ENCODE measurements at places on chromosomes 3 and 15. TPM values are rescaled to one million over a fixed set of nuclear protein-coding genes. Genes with fewer than 3 reads are reported as not detected.

DNA sequence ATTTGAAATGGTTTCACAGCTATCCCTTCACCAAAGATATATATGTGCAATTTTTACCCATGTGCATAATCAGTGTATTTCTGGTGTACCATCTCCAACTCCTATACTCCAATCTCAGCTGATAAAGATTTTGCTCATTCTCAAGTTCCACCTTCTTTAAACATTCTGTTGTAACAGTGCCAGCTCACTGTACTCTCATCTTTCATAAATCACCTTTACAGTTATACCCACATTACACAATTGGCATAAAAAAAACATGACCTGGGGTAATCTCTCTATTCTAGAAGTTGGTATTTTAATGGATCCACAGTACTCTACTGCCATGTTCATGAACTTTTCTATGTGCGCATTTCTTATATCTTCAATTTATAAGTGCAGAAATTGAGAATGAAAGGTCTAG is 339.9 kb upstream of the DPH6 start:
- DNase-seq = no peak

DNA sequence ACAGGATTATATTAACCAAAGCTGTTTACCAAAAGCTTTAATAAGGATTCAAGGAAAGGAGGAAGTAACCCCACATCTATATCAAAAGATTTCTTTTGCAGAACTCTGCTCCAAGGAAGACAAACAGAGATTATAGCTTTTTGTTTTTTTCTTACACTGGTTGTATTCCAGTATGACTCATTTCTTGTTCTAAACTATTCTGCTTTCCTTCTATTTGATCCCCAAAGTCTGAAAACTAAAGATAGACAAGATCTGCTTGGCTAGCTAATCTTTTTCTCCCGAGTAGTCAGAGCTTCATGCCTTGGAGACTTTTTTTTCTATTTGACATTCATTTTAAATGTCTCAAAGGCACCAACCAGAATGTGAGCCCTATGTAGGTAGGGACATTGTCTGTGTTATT is 36.8 kb upstream of the FRMD5 start:
- DNase-seq = no peak

- DNase-seq = no peak
Observed at GRCh38 chr3:108897883-108898282, 55.8 kb downstream of the GUCA1C start.

- DNase-seq = no peak
Observed at GRCh38 chr3:64909757-64910467, 222.1 kb upstream of the ADAMTS9 start.

DNA sequence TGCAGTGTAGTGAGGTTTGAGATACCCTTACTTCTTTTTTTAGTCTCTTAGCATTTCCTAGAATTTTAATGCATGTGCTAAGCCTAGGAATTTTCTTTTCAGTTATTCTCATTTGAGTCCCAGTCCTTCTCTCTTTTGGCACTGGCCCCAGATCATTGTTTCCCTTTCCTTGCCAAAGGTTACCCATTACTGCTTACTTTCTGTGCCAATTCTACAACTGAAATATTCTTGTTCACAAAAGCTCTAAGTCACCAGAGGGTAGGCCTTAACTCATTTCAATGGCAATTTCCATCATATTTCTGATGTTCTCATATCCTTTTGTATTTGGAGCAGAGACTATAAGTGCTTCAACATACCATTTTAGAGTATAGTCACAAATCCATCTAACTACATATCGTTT is 199.6 kb upstream of the CBLB start:
- DNase-seq = no peak

DNA sequence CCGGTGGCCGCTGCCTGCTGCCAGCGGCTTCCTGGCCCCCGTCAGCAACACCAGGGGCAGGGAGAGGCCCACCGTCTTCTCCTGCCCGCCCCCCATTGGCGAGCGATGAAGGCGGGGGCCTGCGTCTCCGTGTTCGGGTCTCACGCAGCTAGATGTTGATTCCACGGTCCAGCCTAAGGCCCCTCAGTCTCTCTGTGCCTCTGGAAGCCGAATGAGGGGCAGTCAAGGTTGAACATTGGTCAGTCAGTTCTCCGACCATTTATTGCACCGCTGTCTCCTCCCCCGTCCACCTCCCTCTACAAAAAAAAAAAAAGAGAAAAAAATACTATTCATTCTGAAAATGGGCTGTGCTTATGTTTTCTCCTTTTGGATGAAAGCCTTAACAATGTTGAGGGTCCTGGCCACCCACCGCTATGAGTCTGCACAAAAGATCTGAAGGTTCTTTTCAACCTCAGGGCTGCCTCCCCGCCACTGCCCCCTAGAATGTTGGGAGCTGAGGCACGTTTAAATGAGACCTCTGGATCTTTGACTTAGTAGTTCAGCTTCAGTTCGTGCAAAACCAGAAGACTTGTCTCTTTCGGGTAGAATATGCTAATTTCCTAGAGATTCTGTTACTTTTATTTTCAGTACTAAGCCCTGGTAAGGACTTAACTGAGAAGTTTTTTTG is 736 bp downstream of the IREB2 start:
- DNase-seq = no peak

DNA sequence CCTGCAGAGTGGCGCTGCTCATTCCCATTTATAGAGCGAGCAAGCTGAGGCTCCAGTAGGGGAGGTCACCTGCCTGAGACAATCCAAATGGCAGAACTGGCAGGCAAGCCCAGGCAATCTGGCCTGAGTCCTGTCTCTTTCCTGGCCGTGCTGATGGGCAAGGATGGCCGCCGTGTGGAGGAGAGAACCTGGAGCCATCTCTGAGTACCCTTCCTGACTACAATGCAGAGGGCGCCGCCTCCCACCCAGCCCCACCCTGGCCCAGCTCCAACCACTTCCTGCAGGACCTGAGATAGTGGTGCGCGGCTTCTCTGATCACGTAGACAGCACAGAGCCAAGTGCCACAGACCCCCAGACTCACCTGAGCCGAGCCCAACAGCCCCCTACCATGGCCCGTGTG is 7.0 kb downstream of the TLR9 start:
- DNase-seq = no peak

GRCh38 chr3:150771600-150771999 is 8.6 kb upstream of the SIAH2 start:
- no peak for DNase-seq

DNA sequence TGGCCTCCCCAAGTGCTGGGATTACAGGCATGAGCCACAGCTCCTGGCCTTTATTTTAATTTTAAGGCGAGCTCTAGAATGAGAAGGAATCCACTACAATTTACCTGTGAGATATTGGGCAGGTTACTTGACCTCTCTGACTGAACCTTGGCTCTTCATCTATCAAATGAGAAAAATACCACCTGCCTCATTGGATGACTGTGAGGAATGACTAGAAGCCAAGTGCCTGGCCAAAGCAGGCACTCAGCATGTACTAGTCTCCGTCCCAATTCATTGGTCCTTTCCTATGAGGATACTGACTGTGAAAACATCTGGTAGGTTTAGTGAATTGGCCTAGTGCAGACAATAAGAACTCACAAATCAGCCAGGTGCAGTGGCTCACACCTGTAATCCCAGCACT is 38.5 kb upstream of the OSBPL11 start:
- DNase-seq = no peak

DNA sequence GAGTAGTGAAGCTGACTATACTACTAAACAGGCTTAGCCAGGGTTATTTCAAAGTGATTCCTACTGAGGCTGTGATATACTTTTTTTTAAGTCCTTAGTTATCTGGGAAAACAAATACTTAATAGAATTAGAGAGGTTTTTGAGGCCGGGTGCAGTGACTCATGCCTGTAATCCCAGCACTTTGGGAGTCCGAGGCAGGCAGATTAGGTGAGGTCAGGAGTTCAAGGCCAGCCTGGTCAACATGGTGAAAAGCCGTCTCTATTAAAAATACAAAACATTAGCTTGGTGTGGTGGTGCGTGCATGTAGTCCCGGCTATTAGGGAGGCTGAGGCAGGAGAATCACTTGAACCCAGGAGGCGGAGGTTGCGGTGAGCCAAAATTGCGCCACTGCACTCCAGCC is 34.2 kb downstream of the PRTG start:
- DNase-seq = no peak

DNA sequence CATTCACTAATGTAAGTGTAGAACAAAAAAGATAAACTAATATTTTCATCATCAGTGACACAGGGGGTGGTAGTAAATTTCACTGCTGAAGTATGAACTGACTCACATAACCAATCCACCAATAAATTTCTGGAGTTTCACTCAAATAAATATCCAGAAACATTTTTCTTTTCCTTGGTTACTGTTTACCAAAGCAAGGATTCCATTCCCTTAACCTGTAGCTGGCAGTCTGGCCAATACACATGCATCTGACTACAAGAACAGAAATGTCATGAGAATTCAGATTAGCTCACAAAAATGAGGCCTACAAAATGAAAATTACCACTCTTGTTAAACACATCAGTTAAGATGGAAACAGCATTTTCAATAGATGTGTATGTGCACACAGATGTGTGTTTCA is 80.3 kb downstream of the STAG1 start:
- DNase-seq = no peak

GRCh38 chr3:32420126-32421038 is 28.7 kb downstream of the CMTM7 start:
- DNase-seq = no peak

GRCh38 chr3:127473244-127474024 is 117.1 kb downstream of the TPRA1 start:
- DNase-seq = no peak

GRCh38 chr3:13047296-13048165 is 25.7 kb downstream of the IQSEC1 start:
- no peak for DNase-seq

DNA sequence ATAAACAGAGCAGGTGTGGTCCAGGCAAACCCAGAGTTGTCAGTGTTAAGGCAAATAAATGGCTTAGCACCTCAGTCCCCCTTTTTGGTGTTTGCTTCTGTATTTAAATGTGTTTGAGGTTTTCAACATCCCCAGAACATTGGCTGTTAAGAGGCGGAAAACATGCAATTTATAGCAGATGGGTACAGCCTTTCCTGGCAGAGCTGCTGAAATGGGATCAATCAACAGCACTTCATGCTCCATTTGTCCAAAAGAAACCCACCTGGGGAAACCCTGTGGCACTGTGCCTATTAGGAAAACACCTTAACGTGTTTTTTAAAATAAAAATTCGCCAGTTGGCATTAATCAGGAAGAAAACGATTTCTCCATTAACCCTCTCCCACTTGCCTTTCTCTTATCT is 135.4 kb downstream of the MCTP2 start:
- no peak for DNase-seq

- DNase-seq = no peak
Observed at GRCh38 chr3:50162034-50162883, 7.1 kb downstream of the SEMA3F start.

The LRRC34 gene
- total RNA-seq = 1.9 TPM

The GRIP2 gene
- 1.6 TPM for total RNA-seq

The SPINK8 gene
- not detected for total RNA-seq

The PEX11A gene
- total RNA-seq = 23.8 TPM

The ACP3 gene
- 4.6 TPM for total RNA-seq

The TGM5 gene
- 0.28 TPM for total RNA-seq

The USP50 gene
- not detected for total RNA-seq

The ANKRD34C gene
- not detected for total RNA-seq

The MKRN2 gene
- total RNA-seq = 25.0 TPM

The TM6SF1 gene
- 13.4 TPM for total RNA-seq
